ENCODE measurements at places on chromosomes 3 and 15. TPM values are rescaled to one million over a fixed set of nuclear protein-coding genes. Genes with fewer than 3 reads are reported as not detected.

GRCh38 chr3:45198264-45199260 is 27.5 kb downstream of the TMEM158 start:
- DNase-seq, result no peak
- no peaks in the 10 kb centered on the region for H3K36me3 ChIP-seq
- H3K27ac ChIP-seq, result no peak overlapping the region
- H3K27me3 ChIP-seq, result no peaks in the 10 kb centered on the region

- DNase-seq, result no peak
- no peaks in the 10 kb centered on the region for H3K4me1 ChIP-seq
- H3K27ac ChIP-seq, result no peak overlapping the region
- no peak overlapping the region for H3K4me3 ChIP-seq
Measured at GRCh38 chr15:29403772-29404171, 134.2 kb upstream of the NSMCE3 start.

DNA sequence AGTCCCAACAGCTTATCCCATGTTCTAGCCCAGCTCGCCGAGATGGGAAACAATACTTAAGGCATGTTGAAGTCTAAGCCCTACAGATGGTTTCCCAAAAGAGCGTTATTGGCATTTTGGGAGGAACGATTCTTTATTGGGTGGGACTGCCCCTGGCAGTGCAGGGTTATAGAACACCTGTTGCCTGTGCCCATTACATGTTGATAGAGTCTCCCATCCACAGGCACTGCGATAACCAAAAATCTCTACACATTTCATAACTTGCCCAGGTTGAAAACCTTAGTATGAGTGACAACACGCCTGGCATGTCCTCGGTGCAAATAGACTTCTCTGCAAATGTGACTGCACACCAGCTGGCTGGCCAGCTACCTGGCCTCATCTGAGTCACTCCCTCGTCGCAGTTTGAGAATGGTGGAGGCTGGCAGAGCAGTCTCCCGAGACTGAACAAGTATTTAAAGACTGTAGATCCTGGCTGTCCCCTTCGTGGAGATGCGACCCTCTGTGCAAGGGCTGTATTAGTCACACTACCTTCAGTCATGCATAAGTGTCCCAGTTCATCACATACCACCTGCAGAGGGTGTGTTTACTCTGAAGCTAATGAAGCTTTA is 18.7 kb downstream of the ZNF80 start:
- H3K4me3 ChIP-seq, result no peak overlapping the region
- H3K27ac ChIP-seq, result no peak overlapping the region

- H3K4me1 ChIP-seq, result no peaks in the 10 kb centered on the region
- no peak overlapping the region for H3K4me3 ChIP-seq
- H3K27me3 ChIP-seq, result no peaks in the 10 kb centered on the region
- H3K36me3 ChIP-seq, result no peaks in the 10 kb centered on the region
- no peak for DNase-seq
- H3K27ac ChIP-seq, result no peak overlapping the region
Measured at GRCh38 chr3:99981138-99981537, 133.2 kb downstream of the FILIP1L start.

The PXYLP1 gene
- 32.4 TPM for total RNA-seq

The SNRPA1 gene
- total RNA-seq, result 174 TPM

The LSMEM2 gene
- not detected for total RNA-seq
